ENCODE measurements at places on chromosomes 3 and 15.

DNA sequence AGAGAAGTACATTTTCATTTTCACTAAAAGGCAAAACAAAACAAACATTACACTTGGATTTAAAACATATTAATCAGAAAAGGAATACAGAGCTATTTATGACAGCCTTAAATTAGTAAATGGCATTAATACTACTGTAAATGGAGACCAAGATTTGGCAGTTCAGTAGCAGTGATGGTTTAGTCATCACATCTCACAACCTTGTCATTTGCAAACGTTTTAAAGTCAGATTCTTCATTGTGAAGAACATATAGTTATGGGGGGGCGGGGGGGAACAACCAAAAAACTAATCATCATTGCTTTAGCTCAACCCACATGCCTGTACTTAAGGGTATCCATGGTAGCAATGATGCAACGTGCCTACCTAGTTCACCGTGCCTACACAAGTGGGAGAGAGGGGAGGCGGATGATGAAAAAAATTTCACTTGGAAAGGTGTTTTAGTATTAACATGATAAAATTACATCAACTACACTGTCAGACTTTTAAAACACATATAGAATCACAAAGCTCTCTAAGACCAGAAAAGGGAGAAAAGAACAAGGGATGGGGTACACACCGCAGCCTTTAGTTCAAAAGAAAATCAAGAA lies 40.1 kb downstream of the DLG1 start:
- no peak for DNase-seq

GRCh38 chr15:71541746-71542145 lies 268.6 kb upstream of the NR2E3 start:
- no peak for DNase-seq

- no peak for DNase-seq
Observed at GRCh38 chr15:49229922-49230321, 59.9 kb downstream of the GALK2 start.

DNA sequence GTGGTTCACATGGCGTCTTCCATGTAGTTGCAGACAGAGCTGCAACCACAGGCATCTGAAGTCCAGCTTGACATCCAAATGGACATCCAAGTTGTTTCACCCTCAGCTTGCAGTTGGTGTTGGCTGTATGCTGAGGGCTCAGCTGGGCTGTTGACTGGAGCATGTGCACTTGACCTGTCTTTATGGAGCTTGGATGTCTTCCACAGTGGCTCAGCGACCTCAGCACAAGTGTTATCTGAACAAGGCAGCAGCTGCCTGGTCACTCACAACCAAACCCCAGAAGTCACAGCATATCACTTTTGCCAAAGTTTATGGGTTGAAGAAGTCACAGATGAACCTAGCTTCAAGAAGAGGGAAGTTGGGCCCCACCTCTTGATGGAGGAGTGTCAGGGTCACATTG lies 92.9 kb downstream of the TPRA1 start:
- DNase-seq: no peak

- no peak for DNase-seq
Observed at GRCh38 chr3:60220768-60221167, 1030.5 kb downstream of the FHIT start.

- peak; percentile 86 for DNase-seq
Observed at GRCh38 chr15:63514531-63514943, 10.1 kb downstream of the USP3 start.

DNA sequence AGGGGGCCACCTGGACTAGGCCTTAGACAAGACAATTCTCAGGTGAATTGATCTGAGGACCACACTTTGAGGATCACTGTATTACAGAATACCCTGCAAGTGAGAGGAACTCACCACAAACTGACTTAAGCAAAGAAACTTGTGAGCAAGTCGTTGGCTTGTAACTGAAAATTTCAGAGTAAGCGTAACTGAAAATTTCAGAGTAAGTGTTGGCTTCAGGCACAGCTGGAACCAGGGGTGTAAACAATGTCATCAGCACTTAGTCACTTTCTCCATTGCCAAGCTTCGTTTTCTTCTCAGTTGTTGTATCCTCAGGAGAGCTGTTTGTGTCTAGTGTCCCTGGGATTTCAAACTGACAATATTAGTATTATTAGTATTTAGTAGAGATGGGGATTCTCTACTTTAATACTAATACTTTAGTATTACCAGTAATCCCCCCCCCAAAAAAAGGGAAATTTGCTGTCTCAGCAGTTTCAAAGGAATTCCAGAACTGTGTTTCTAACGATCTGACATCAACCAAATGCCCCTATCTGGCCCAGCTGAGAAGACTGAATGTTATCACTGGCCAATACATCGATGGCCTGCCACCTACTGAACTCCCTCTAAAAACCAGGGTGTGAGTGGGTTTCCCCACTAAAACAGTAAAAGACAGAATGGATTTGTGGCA lies 474.4 kb downstream of the NTRK3 start:
- DNase-seq: no peak
